ENCODE measurements at places on chromosomes 4 and X. TPM values are rescaled to one million over a fixed set of nuclear protein-coding genes. Genes with fewer than 3 reads are reported as not detected.

NOX1 gene
- total RNA-seq = not detected

GAGE13 gene
- total RNA-seq = not detected

UGT8 gene
- total RNA-seq = 0.13 TPM

TRIM61 gene
- total RNA-seq = 3.1 TPM

TMPRSS11A gene
- total RNA-seq = not detected

VCX2 gene
- not detected for total RNA-seq

CXCR3 gene
- not detected for total RNA-seq

SPANXC gene
- total RNA-seq = not detected

PAGE4 gene
- not detected for total RNA-seq

EPGN gene
- total RNA-seq = not detected

RHOXF1 gene
- total RNA-seq = not detected

SLC39A8 gene
- total RNA-seq = 3.0 TPM

TEX13B gene
- total RNA-seq = not detected

FAM13A gene
- total RNA-seq = 6.7 TPM

NSDHL gene
- 19.1 TPM for total RNA-seq

KLKB1 gene
- 0.87 TPM for total RNA-seq

GPR34 gene
- total RNA-seq = 4.1 TPM

USP46 gene
- total RNA-seq = 55.9 TPM

EFHC2 gene
- total RNA-seq = 7.0 TPM

WDR44 gene
- total RNA-seq = 12.7 TPM

MAD2L1 gene
- total RNA-seq = 1.5 TPM

PAGE1 gene
- not detected for total RNA-seq

GPC3 gene
- total RNA-seq = 2.5 TPM

FAM184B gene
- total RNA-seq = not detected

RADX gene
- 1.1 TPM for total RNA-seq

SGMS2 gene
- total RNA-seq = 26.2 TPM

GAGE2A gene
- total RNA-seq = not detected

PCDH10 gene
- total RNA-seq = not detected

CHRDL1 gene
- 3.3 TPM for total RNA-seq

EDNRA gene
- 27.4 TPM for total RNA-seq

PF4V1 gene
- total RNA-seq = not detected
